ENCODE measurements at places on chromosomes 6 and 20.
A peak's percentile ranks its signal among the peaks of the same experiment; 100 is the strongest.

GRCh38 chr6:166286839-166287271 is 21.3 kb downstream of the PRR18 start:
- DNase-seq: no peak

DNA sequence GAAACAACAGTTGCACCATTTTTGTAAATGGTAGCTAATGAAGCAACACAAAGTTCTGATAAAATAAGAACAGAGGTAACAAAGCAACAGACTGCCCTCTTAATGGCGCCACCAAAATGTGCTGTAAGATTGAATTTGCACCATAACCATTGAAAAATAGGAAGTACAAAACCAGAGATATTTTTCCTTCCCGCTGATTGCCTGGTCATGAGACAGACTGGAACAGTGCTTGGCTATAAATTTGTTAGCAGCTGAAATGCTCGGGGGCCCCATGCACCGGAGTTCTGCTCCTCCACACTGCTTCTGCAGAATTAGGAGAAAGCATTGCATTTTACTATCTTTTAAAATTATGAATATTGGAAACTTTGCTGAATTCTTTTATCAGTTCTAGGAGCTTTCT is 164.4 kb upstream of the QKI start:
- DNase-seq: no peak

GRCh38 chr6:35299674-35300073 is 2.1 kb downstream of the DEF6 start:
- DNase-seq: no peak

DNA sequence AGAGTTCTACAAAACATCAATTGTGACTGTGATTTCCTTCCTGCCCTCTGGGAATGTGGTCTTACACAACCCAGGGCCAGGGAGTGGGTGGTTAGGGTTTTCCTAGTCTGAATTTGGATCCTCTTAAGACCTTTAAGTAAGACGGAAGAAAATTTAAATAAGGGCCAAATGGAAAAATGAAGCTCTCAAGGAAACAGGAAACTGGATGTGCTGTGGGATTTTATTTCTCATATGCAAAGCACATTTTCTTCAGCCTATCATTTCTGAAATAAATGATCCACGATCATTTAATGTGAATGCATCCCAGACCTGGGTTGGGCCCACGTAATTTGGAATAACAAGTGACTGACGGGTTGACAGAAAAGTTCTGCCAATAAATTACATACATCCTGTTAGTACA is 243.6 kb downstream of the CLIC5 start:
- DNase-seq: no peak

- DNase-seq: peak; percentile 37
These were observed 305.4 kb upstream of the MAP3K7 start for GRCh38 chr6:90892271-90892670.

- no peak for DNase-seq
These were observed 4.9 kb upstream of the BIRC7 start for GRCh38 chr20:63230800-63231268.

DNA sequence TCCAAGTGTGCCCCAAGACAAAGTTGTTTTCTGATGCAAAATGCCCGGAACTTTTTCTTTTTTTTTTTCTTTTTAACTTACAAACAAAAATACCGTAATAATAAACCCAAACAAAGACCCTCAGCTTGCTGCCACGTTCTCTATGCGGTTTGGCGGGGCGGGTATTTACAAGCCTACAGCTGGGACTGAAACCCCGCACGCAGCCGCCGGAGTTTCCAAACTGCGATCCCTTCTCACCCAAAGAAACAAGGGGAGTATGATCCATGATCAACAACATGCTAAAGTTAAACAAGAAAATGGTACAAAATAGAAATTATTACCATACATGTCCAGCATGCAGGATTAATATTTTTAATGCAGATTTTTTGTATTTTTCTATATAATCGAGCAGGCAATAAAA is 2.1 kb downstream of the MAFB start:
- DNase-seq: no peak

DNA sequence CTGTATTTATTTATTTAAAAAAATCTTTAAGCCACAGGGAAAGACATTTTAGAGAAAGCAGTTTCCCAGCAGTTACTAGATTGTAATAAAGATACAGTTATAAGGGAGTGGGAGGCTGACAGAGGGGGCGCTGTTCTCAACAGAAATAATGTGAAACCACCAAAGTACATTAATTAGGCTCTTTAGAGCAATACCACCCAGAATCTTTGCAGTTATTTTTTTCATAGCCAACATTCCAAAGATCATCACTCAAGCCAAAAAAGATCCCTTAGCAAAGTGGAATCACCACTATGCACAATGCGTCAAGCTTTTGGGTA is 331.3 kb upstream of the DEFB112 start:
- DNase-seq: no peak

GRCh38 chr6:119672725-119673124 is 323.2 kb upstream of the MAN1A1 start:
- no peak for DNase-seq

DNA sequence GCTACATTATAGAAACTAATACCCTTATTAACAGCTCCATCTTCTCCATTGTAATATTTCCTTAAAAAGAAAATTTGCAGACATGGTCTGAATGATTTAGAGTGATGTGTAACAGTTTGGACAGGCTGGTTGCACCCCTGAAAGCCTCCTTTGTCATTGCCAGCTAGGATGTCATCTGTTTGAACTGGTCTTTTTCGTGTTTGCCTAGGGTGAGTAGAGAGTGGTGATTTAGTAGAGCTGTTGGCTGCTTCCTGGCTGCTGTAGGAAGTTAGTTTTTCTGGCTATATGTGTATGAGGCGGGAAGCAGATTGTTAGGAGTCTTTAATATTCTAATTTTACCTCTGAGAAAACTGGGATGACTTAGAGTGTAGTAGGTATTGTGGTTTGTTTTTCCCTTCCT is 101.1 kb downstream of the ZFAND3 start:
- no peak for DNase-seq

DNA sequence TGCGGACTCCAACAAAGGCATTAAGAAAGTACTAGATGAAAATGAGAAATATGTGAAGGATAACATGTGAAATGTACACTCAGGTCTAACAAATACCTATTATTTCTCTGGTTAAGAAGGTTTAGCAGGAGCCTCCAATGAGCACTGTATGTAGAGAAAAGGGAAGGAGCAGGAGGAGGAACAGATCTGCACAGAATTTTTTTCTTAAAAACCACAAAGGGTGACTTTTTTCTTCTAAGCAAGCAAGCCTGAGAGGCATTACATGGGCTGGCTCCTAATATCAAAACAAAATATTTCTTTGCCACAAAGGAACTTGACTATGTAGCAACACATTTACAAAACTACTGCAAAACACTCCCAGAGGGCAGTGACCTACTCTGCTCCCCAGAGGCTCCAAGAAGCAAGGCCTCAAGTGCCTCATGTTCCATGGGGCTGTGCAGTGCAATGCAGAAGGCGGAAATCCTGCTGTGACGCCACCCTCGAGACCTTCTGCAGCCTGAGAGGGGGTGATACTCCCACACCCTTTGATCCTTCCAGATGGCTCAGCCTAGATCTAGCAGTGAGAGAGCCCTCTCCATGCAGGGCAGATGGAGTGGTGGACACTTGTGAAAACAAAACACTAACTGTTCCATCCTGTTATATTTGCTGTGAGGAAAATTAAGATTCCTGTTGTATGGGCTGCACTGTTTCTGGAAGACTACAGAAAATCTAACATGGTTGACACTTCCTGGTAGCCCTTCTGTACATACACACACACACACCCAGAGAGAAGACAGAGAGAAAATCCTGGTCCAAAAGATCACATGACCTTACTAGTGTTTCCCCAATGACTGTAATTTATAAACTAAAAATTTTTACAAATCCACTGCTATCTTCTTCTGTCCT is 36.0 kb upstream of the SMIM29 start:
- no peak for DNase-seq

GRCh38 chr6:156438350-156438923 is 338.7 kb upstream of the ARID1B start:
- no peak for DNase-seq

GRCh38 chr6:11174242-11174611 is 58.2 kb downstream of the NEDD9 start:
- DNase-seq: no peak

GRCh38 chr20:41499961-41500725 is 118.0 kb downstream of the CHD6 start:
- DNase-seq: no peak

DNA sequence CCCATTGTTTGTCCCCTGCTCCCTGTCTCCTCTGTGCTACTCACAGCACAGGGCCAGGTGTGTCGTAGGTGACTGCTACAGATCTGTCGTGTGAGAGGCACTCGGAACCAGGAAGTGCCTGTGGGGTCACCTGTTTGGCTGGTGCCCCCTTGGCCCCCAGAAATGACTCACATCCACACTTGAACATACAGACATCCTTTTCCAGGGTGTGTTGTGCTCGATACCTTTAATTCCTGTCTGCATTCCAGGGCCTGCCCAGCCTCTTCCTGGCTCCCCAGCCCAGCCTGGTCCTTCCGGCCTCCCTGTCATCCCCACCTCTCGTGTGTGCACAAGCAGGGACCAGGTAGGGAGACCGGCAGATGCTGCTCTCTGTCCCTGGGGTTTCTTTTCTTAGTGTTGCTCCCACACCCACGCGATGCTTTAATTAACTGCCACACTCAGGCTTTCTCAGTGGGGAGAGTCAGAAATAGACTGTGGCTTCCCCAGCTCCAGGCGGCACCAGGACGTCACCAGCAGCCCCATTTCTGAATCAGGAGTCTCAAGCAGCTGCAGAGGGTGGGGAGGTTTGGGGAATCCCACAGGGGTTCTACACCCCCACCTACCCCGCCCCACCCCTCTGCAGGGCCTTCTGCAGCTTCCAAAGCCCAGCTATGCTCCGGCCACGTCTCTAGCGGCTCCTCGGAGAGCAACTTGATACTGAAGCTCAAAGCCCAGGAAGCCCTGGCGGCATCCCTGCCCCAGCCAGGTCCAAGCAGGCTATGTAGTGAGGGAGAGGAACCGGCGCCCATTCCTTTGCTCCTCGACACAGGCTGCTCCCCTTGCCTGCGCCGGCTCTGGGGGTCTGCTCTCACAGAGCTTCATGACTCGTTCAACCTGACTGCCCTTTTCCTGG is 102.2 kb downstream of the SYCP2 start:
- DNase-seq: no peak

DNA sequence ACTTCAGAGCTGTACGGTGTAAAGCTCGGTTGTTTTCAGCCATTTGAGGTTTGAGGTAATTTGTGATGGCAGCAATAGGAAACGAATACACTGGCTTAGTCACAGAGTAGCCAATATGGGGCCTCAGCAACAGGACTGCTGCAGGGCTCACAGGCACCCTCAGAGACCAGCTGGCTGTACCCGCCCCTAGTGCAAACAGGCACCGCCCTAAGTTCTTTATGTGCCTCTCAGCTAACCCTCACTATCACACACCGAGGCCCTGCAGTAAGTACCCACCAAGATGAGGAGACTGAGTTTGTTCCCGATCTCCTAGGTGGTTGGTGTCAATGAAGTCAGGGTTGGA is 11.2 kb upstream of the SERPINB9 start:
- DNase-seq: no peak

DNA sequence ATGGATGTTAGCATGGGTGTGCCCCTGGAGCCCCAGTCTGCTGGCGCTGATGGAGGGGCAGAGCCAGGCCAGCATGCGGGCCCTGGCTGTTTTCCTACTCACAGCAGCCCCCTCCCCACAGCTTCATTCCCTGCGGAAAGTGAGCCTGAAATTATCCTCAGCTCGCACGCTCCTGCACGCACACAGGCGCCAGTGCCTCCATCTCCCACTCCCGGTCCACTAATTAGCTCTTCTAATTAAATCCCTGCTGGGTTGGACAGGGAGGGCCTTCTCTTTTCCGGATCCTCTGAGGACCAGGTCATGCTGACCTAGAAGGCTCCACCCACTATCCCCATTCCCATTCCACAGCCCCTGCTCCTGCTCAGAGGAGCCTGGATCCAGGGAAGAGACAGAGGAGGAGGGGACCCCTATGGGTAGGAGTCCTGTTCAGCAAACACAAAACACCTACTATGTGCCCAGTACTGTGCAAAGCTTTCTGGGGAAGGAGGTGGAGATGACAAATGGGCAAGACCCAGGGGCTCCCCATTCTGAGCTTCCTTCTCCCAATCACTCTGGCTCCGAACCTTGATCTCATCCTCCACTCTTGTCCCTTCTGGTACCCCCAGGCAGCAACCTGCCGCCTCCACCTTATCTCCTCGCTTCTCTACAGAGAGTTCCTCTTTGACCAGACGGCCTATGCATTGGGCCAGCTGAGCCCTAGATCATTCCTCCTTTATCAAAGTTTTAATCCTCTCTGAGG is 70.2 kb upstream of the CCDC167 start:
- DNase-seq: no peak

DNA sequence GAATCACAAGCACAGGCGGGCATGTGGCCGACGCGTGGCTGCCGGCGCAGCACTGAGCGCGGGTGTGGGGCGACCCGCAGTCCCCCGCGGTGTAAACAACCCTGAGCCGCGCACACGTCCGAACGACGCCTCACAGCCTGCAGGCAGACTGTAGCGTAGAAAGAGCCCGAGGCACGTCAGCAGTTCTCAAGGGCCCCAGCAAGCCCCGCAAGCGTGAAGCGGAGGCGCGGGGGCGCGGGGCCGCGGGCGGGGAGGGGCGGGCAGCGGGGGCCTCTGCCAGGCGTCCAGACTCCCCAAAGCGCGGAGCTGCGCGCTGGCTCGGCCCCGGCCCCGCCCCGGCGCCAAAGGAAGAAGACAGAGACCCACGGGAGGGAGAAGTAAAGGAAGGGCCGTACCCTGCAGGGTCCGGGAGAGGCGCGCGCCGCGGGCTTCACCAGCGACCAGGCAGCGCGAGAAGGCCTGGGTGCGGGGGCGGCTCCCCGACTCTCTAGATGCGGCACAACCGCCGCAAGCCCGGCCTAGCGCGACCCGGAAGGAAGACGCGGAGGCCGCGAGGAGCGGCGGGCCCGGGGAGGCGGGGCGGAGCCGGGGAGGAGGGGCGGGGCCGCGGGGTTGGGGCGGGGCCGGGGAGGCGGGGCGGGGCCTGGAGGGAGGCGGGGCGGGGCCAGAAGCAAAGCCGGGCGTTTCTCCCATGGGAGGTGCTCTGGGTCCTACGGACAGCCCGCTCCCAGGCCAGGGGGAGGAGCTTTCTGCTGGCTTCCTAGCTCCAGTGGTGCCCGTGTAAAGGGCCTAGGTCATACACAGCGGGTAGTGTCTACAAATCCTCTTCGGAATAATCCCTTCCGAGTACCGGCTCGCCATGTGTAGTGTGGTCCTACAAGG is at the start of gene FBXL4:
FBXL4 (minus strand) TSS at position 536 of the 882 bp plus-strand sequence. CDS start 20,958 bp downstream, outside the sequence.
- DNase-seq: peak; percentile 41

GRCh38 chr6:13989496-13990144 is 64.9 kb downstream of the RNF182 start:
- no peak for DNase-seq

- DNase-seq: no peak
These were observed 118.3 kb upstream of the GRIK2 start for GRCh38 chr6:101275251-101275650.

- peak; percentile 47 for DNase-seq
These were observed 92.3 kb downstream of the RFX6 start for GRCh38 chr6:116969211-116969863.

GRCh38 chr20:51428401-51429143 is 113.9 kb downstream of the NFATC2 start:
- no peak for DNase-seq

DNA sequence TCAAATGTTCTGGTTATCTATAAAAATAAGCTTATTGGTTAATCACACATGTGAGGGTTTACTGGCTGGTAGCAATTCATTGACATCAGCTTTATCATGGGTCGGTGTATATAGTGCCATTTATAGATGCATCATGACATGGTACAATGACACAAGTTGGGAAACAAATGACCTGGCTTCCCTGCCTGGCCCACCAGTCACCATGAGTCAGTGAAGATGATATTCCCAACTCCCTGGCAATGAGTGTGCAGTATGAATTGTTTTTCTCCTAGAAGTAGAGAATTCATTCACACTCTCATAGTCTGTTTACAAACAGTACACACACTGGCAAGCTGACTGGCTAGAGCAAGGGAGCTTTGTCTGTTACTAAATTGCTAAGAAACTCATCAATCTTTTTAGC is 37.2 kb upstream of the CALHM6 start:
- DNase-seq: no peak

Measured in NCI-H1694 treated with DMSO at 0.1 percent for 48 hours (cell line).